ENCODE measurements at places on chromosomes 7 and 10.

DNA sequence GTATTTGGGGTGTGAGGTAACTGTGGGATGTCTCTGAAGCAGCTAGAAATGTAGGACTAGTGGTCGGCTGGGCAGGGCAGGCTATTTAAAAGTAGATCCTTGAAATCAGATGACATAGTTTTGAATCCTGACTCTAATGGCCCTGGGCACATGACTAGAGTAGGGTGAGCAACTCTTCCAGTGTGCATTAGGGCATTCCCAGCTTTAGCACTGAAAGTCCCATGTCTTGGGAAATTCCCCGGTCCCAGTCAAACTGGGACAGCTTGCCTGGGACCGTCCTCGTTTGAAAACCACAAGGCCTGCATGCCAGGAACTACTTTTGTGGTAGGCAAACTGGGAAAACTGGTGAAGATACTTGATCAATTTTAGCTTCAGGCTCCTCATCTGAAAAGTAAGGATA lies 255.3 kb downstream of the PTEN start:
- no peak for DNase-seq

DNA sequence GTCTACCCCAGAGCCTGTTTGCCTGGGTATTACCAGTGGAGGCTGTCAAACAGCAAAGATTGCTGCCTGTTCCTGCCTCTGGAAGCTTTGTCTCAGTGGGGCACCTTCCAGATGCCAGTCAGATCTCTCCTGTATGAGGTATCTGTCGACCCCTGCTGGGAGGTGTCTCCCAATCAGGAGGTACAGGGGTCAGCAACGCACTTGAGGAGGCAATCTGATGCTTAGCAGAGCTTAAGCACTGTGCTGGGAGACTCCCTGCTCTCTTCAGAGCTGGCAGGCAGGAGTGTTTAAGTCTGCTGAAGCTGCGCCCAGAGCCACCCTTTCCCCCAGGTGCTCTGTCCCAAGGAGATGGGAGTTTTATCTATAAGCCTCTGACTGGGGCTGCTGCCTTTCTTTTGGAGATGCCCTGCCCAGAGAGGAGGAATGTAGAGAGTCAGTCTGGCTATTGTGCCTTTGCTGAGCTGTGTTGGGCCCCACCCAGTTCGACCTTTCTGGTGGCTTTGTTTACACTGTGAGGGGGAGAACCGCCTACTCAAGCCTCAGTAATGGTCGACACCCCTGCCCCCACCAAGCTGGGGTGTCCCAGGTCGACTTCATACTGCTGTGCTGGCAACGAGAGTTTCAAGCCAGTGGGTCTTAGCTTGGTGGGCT lies 62.2 kb downstream of the PPP1R9A start:
- no peak for DNase-seq

DNA sequence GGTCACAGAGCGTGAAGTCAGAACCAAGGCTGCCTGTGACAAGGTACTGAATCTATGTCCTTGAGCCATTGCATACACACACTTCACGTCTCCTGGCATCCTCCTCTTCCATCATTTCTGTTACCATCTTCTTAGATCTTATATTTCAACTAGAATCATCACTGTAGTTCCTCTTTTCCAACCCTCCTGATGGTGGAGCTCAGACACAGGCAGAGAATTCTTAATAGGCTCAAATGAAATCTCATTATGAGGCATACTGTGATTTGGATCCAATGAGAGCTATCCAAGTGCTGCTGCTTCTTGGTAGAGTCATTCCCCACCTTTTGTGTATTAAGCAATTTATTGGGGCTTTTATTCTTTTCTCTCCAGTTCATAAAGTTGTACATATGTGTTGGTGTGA lies 113.2 kb downstream of the CALCR start:
- no peak for DNase-seq

- DNase-seq, result no peak
These were observed 1028.7 kb downstream of the XPNPEP1 start for GRCh38 chr10:108894402-108895301.

DNA sequence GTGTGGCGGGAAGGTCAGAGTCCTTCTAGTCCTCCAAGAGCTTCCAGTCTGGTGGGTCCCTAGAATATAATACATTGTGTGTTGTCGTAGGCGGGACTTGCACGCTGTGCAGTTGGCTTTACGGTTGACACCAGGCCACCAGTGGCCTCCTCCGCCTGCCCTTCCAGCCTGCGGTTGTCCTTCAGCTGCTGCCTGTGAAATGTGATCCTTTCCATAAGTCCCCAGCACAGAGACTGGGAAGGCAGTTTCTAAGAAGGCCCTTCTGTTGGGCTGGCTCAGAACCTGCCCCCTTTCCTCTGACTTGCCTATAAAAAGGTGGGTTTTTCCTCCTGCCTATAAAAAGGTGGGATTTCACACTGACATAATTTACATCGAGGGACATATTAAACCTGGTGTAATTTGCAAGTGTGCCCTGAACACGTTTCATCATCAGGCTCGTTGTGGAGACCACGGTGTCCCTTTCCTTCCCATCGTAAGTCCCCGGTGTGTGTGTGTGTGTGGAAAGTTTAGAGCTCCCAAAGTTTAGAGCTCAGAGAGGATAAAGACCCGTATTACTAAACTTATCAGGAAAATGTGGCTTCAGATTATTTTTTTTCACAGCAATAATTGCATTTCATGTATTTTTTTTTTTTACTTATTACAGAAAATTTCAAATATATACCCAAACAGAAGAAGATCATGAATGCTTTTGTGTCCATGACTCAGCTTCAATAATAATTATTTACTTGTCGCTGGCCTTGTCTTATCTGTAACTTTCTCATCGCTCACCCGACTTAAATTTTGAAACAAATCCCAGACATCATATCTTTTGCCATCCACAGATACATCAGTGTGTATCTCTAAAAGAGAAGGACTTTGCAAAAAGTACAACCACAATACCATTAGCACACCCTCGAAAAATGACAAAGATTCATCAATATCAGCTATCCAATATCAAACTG lies 45.1 kb downstream of the CUX1 start:
- DNase-seq, result no peak
